ENCODE measurements at places on chromosomes 1 and 21. TPM values are rescaled to one million over a fixed set of nuclear protein-coding genes. Genes with fewer than 3 reads are reported as not detected.
A peak's percentile ranks its signal among the peaks of the same experiment; 100 is the strongest.

- DNase-seq, result no peak
Measured at GRCh38 chr1:93698329-93699048, 16.9 kb upstream of the BCAR3 start.

- DNase-seq, result no peak
Measured at GRCh38 chr1:42949312-42950115, 9.2 kb downstream of the SLC2A1 start.

DNA sequence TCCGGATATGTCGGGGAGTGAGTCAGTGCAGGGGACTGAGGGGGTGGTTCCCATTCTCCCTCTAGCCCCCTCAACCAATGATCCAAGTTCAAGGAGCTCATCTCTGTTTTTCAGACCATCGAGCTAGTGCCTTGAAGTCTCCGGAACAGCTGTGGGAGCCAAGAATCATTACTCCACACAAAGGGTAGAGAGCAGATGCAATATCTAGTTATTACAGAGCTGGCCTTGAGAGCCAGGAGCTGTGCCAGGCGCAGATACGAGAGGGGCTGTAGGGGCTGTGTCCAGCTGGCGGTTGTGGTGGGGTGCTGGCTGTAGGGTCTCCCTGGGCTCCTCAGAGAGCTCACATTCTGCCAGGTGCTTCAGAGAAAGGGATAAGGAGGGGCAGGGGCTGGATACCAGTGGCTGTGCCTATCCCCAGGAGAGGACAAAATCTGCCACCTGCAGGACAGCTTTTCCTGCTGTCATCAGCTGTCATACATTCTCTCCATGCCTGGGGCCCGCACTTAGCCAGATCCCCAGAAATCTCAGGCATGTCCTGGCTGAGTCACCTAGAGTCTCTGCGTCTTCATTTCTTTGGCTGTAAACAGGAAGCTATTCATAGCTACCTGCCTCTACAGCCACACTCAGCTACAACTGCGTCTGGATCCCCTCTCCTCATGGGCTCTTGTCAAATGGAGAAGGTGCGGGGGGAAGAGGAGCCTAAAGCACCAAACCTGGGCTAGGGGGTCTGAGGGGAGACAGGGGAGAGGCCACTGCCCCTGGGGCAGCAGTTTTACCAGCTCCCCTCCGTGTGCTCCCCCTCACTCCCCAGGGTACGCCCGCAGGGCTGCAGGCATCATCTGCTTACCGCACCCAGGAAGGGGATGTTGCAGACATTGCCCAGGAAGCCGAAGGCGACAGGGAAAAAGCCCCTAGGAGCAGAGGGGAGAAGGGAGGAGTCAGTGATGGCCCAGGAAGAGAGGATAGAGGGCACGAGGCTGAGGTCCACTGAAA is 2.4 kb upstream of the KISS1 start:
- DNase-seq, result no peak

DNA sequence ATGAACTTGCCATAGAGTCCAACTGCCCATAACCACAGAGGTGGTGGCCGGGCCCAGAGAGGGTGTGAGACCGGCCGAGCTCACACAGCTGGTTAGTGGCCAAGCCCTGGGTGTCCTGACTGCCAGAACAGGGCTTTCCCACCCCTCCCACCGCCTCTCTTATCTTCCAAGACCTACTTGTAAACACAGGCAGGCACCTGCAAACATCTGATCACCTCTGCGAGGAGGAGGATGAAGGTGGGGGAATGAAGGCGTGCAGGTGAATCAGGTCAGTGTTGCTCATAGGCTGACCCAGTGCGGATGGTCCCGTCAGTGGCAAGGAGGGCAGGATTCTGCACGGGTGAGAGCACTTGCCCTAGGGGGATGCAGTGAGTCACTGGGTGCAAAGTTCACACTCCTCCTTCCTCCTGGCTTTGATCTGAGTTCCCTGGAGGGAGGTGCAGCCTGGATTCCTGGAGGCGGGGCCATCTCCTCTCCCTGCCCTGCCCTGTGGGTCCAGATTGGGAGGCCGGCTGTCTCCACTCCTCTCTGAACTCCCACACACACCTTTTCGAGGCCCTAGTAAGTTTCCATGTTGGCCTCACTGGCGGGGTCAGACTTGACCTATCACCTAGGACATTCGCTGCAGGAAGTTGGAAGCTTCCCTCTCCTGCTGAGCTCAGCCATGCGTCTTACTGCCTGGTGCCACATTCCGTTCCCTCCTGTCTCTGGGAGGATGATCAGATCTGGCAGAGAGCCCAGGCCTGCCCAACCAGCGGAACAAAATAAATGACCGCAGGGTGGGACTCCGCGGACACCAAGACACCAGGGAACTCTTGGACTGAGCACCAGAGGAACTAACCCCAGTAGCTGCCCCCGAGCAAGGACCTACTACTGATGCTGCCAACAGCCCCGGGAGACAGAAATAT is 7.3 kb downstream of the UQCRHL start:
- DNase-seq, result peak; percentile 82

GRCh38 chr1:46364612-46365011 is 24.0 kb downstream of the NSUN4 start:
- no peak for DNase-seq

DNA sequence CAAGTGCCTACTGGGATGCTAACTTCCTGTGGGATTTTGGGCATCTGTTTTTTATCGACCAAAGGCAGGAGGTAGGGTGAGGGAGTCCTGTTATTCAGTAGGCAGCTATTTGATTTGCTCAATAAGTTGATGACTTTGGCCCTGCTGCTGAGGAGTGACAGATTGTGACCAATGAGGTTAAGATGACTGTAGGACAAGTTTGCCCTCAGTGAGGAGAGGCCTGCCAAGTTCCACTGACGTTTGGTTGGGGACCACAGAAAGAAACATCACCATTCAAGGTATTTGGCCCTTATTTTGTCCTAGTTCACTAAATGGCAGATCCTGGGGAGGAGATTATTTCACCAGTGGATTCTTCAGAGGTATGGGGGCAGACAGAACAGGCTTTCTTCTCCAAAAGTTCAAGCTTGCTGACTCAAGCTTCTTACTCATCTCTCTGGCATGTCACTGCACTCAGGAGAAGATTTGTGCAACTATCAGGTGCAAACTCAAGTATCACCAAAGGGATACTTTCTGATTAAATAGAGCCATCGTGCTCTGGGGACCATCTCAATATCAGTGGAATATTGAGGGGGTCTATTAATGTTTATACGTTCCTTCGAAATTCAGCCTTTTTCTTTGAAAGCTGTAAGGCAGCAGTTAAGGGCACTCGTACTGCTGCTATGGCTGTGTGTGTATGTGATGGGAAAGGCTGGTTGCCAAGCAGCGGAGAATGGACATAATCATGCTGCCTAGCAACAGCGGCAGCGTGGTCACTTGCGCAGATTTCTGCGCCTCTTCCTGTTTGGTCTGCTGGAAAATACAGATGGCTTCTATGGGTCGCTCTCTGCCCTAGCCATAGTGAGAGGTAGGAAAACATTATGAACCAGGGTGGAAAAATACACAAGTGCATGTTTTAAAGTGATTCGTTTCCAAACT is 78.7 kb downstream of the PBX1 start:
- DNase-seq, result peak; percentile 47

DNA sequence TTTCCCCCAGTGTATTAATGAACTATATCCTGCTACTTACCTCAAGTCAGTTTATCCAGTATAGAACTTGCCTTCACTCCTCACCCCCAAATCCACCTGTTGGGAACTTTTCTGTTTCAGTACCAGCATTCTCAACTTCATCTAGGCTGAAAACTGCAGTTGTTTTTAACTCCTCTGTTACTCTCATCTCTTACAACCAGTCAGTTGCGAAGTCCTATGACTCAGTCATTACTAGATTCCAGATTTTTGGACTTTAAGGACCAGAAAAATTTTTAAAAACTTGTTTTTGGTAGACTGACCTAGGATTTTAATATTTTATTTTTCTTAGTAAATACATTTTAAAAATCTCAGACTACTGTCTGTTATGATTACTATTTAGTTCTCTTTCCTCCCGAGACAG is 8.1 kb downstream of the GNAI3 start:
- DNase-seq, result no peak

DNA sequence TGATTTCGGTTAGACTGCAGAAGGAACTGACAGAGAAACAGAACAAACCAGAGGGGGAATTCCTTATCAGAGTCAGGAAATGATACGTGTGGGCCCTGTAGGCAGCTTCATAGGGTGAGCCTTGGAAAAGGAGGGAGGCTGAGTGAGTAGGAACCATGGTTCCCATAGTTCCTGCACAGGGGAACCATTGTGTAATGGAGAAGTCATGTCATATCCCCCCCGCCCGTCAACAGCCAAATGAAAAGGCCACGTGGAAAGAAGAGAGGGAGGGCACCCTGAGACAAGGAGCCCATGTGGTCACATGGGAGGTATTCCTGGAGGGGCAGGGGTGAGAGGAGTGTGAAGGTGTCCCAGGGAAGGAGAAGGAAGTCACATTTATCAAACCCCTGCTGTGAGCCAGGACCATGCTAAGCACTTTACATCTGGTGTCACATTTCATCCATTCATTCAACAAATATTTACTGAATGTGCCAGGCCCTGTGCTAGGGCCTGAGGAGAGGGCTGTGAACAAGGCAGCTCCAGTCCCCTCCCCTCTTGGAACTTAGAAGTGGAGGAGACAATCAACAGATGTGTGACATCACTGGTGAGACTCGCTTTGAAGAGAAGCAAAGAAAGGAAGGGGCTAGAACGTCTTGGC is 15.7 kb upstream of the FGR start:
- peak; percentile 14 for DNase-seq

GRCh38 chr1:96465441-96465840 is 256.1 kb upstream of the PTBP2 start:
- no peak for DNase-seq

DNA sequence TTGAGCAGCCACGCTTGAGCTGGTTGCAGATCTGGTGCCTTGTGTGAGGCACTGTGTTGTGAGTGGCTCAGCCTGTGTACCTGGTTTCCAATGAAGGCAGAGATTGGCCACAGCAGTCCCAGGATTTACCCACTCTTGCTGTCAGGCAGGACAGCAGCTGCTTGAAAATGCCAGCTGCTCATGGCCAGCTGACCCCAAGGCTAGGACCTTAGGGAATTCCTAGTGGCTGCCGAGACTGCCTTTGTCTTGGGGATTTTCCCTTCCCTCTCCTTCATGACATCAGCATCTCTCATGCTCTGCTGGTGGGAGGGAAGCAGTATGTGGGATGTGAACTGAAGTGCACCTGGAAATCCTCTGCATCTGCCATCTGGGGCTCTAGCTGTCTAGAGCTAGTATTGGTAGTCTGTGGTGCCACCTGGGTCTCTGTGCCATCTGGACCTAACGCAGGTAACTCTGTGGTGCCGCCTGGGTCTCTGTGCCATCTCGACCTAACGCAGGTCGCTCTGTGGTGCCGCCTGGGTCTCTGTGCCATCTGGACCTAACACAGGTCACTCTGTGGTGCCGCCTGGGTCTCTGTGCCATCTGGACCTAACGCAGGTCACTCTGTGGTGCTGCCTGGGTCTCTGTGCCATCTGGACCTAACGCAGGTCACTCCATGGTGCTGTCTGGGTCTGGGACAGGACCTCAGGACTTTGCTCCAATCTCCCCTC is 3.8 kb upstream of the LRRC47 start:
- DNase-seq, result no peak

GRCh38 chr1:28718166-28718565 is 18.6 kb upstream of the YTHDF2 start:
- DNase-seq, result no peak

DNA sequence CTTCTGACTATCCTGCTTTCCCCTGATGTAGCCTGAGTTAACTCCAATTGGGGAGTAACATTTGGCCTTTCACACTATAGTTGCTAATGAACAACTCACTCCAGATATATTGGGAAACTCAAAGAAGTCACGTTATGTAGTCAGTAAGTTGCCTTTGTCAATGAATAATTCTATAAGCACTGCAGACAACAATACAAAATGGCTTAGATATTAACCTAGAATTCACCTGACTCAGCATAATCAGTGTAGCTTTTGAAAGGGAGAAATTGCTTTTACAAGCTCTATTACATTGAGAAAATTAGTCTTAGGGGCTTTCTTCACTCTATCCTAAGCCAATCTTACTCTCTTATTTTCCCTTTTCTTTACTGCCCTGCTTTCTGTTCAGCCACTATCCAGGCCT is 303.5 kb upstream of the NR5A2 start:
- no peak for DNase-seq

DNA sequence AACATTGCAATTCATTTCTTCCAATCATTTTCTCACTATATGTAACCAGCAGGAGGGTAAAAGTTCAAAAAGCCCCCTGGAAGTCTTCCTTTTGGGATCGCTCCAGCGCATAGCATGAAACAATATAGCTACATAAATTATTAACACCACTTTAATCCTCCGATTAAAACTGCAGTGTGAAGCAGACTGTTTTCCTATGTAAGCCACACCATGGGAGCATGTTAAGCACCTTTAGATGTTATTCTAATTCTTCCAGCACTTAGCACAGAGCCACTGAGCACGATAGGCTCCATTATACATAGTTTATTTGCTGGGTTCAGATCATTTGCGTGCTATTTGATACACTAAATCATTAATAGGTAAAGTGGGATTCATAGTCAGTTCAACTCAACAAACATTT is 18.4 kb upstream of the GADD45A start:
- no peak for DNase-seq

DNA sequence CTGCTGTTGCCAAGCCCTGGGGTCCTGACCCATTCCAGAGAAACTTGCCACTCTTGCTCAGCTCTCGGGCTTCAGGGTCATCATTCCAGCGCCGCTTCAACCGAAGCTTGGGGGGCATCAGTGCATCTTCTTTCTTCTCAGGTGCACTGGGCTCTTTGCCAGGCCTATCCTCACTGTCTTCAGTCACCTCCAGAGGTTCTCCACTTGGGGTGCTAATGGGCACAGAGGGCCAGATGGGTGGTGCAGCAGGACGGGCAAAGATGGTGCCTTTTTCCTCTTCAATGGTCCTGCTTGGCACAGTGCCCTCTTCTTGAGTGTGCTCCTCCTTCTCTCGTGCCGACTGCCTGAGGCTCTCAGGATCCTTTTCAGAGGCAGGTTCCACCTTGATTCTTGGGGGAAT is 13.3 kb downstream of the ETV3 start:
- no peak for DNase-seq

DNA sequence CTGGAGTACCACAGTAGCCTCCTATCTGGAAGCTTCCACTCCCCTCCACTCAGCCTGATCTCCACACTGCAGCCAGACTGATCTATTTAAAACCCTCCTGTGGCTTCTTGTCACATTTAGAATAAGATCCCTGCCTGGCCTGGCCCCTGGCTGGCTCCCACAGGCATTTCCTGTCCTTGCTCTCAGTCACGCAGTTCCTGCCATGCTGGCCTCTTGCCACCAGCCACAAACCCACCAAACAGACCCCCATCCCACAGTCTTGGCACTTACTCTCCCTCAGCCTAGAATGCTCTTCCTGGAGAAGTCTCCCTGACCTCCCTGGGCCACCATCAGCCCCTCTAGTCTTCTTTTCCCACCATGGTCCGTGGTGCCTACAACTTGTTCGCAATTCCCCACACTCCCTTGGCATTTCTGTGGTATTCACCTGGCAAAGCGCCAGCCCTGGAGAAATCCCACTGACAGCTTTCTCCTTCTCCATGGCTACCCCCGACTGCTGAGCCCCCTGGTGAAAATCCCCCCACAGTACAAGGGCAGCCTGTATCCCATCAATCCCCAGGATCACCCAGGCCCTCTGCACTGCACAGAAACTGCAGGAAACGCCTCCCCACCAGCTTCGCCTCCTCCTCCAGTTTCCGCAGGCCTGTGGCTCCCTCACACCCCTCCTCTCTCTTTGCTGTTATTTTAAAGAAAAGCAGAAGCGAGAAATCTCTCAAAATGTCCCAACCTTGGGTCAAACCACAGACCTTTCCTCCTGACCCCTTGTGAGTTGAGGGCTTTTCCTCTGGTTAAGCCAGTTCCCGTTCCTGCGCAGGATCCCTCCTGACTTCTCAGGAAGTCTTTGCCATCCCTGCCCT is 94.5 kb downstream of the SYT2 start:
- no peak for DNase-seq

Gene AMY1A
- not detected for total RNA-seq

Gene PTPRC
- total RNA-seq, result not detected

Gene CD1D
- total RNA-seq, result not detected

Gene XPR1
- total RNA-seq, result 111 TPM

Gene S100A16
- total RNA-seq, result 96.5 TPM

Gene CD5L
- not detected for total RNA-seq

Data from NCI-H460 (cell line).